ENCODE measurements at places on chromosomes 16 and 17.
A peak's percentile ranks its signal among the peaks of the same experiment; 100 is the strongest.

GRCh38 chr17:44547625-44548267, 9.5 kb upstream of the FZD2 start:
- DNase-seq, result no peak

- no peak for DNase-seq
These were observed 11.3 kb upstream of the MAPT start for GRCh38 chr17:45883063-45883462.

DNA sequence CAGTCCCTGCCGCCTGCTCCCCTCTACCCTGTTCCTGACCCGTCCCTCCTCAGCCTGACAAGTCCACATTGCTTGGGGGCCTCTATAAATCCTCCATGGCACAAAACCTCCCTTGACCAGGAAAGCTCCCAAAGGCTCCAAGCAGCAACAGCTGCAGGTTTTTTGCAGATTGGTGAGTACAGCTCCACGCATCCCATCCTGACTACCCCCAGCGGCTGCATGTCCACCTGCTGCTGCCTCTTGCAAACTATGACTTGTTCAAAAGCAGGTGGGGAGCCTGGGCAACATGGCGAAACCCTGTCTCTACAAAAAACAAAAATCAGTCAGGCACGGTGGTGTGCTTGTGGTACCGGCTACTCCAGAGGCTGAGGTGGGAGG, 122.8 kb downstream of the ANKRD11 start:
- no peak for DNase-seq

DNA sequence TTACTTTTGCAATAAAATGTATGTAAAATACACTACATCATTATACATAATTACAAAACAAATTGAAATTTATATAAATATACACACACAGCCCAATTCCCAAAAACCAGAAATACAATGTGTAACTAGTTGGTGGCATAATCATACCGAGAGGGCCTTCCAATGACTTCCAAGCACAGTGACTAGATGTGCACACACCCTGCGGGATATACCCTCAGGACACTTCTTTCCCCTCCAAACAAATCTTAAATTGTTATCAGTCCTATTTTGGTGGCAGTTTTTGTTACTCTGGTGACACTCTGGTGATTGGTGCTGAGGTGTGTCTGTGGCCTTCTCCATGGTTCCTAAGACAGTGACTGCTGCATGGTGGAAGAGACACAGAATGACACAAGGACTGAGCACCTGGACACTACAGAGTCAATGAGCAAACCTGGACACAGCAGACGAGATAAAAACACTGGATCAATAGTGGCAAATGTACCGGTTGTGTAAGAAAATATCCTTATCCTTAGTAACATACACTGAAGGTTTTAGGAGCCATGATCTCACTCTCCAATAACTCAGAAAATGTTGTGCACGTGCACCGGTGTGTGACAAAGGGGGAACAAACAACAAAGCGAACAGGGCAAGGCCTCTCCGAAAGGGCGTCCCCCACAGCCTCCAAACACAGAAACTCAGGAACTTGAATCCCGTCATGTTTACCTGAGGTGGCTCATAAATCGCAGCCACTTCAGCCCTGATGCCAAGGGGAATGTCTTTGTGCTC, 32.9 kb downstream of the NPLOC4 start:
- DNase-seq, result no peak

- no peak for DNase-seq
These were observed 1014.4 kb upstream of the GOT2 start for GRCh38 chr16:59748531-59748930.

GRCh38 chr17:57568340-57568739, 176.8 kb downstream of the CCDC182 start:
- no peak for DNase-seq

DNA sequence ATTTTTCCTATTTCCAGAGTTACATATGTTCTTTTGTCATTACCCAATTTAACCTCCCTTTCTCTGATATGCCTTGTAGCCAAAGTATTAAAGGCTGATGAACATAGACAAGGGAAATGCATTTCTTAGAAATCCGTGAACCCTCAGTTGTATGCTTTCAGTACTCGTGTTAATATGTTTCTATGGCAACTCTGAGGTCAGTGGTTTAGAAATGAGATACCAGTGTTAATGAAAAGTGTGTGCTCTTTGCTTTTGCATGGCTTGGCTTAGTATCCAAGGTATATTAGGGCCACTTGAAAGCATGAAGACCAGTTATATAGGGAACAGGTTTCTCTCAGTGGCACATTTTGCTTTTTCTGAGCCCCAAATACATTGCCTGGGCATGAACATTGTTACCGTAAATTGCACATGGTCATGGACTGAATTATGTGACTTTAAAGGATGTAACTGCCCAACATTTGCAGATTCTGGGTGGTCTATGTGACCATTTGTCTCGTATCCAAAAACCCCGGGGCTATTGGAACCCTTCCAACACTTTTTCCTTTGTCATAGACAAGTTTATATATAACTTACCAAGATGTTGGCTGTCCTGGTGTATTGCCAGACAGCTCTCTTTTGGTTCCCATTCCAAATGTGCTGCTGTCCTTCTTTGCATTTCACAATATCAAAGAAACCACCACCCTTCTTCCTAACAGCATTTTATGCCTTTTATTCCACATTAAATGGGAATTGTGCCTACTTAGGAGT, 17.5 kb downstream of the ABHD15 start:
- no peak for DNase-seq

GRCh38 chr17:18362698-18363100, 651 bp downstream of the SHMT1 start:
- no peak for DNase-seq

- no peak for DNase-seq
These were observed 673.8 kb downstream of the MAF start for GRCh38 chr16:78926723-78927210.

GRCh38 chr16:27839419-27839818, 224.1 kb downstream of the GSG1L start:
- no peak for DNase-seq

DNA sequence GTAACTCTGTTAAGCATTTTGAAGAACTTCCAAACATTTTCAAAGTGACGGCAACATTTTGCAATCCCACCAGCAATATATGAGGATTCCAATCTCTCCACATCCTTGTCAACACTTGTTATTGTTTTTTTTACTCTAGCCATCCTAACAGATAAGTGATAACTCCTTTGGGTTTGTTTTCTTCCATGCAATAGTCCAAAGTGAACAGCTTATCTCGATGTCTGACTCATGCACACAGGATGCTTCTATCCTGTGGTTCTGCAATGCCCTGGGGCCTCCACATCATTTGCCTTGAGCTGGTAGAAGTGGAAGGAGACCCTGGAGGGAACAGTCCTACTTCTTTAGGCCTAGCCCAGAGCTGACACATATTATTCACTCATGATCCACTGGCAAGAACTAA, 13.0 kb downstream of the TLE7 start:
- no peak for DNase-seq

DNA sequence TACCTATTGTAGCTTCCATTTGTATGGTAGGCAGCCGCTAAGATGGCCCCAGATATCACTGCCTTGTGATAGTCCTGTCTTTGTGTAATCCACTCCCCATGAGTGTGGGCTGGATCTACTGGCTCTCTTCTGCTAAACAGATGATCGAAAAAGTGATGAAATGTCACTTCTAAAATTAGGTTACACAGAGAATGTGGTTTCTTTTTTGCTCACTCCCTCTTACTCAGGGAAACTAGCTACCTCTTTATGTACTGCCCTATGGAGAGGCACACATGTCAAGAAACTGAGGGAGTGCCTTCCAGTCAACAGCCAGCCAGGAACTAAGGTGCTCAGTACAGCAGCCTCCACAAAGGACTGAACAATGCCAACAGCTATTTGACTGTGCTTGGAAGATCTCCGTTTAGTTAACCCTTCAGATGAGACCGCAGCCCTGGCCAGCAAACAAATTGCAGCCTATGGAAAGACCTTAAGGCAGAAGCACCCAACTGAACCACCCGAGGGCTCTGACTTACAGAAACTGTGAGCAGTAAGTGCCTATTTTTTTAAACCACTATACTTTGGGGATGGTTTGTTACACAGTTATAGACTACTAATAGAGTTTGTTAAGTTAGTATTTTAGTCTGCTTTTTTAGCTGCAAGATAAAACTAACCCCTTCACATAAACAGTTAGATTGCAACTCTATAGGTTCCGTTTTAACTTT, 113.2 kb upstream of the MAF start:
- no peak for DNase-seq

GRCh38 chr17:34980353-34980680, at the start of gene LIG3:
Gene LIG3 (plus strand): TSS chr17:34980512. CDS start chr17:34983006, 2,494 bp downstream.
- DNase-seq, result peak; percentile 89

DNA sequence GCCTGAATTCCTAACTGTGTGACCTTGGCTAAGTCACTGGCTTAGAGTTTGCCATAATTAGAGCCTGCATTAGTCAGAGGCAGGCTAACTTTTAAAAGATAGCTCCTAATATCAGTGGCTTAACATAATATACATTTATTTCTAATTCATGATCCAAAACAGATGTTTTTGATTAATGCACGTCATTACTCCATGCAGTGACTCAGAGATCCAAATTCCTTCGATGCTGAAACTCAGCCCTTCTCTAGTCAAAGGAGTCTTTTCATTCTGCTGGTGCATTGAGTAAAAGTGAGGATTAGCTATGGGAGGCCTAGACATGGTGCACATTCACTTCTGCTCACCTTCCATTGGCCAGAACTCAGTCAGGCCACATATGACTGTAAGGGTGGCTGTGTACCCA, 49.8 kb downstream of the IRX3 start:
- no peak for DNase-seq

DNA sequence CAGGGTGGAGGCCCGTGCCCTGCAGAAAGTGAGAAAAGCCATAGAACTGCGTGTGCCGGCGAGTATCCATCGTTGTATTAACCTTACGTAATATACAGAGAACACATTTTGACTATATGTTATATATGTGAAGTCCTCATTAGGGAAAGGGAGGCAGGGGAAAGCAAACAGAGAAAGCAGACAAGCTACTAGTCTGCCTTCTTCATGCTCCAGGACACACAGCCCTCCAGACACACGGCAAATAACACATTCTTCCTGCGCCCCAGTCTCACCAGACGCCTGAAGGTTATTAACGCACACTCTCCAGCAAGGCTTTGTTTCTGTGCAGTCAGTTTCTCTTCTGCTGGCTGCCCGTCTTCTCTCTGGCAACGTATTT, 28.8 kb downstream of the PRDM7 start:
- no peak for DNase-seq

DNA sequence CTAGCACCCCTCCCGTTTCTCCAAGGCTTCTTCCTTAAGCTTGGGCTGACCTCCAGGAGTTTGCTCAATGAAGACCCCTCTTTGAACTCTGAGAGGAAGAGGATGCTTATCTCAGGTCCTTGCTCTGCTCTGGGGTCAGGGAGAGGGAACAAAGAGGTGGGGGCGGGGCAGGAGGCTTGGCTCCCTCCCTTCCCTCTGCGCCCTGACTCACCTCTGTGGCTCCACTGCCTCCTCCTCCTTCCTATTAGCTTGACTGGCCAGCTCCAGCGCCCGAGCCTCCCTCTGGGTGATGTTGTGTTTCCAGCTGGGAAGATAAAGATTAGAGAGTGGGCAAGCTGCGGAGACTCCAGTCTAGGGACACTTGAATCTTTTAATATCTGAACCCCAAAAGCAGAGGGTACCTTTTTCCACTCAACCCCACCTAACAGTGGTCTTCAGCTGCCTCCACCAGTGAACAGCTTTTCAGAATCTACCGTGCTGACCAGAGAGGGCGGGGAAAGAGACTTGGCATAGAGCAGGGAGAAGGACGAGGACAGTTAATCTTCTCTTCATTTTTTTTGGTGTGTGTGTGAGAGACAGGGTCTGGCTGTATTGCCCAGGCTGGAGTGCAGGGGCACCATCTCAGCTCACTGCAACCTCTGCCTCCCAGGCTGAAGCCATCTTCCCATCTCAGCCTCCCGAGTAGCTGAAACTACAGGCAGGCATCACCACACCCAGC, 6.7 kb downstream of the GIP start:
- DNase-seq, result no peak
